ENCODE measurements at places on chromosomes 6 and 20. TPM values are rescaled to one million over a fixed set of nuclear protein-coding genes. Genes with fewer than 3 reads are reported as not detected.

Gene TFAP2C
- total RNA-seq, result 0.17 TPM

Gene ZBP1
- 0.38 TPM for total RNA-seq

GRCh38 chr6:129475477-129476247, 234.3 kb downstream of the ARHGAP18 start:
- DNase-seq, result no peak

DNA sequence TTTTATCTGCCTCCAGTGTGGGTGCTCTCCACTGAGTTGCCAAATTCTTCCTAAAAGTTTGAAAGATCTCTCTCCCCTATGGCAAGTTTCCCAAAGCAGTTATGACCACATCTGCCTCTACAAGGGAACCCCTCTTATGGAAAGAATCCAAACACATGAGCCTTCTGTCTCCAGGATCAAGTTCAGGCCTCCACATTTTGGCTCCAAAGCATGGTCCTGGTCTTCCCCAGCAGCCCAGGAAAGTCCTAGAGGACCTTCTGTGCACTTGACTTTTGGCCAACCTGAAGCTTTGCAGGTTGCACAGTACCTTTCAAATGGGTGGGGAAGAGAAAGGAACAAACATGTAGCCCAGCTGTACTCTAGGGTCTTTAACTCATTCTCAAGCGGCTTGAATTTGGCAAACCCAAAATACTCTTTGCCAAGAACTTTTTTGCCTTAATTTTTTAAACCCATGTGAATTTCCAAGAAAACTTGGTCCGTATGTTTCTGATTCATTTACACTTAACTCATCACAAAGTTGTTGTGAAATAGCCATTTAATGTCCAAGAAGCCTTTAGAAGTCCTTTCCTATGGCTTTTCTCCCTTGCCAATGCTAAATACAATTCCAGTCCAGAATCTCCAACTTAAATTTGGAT, 240.1 kb upstream of the TBX18 start:
- no peak for DNase-seq

Gene VGLL2
- 2.3 TPM for total RNA-seq
